ENCODE measurements at places on chromosomes 5 and 9. TPM values are rescaled to one million over a fixed set of nuclear protein-coding genes. Genes with fewer than 3 reads are reported as not detected.
A peak's percentile ranks its signal among the peaks of the same experiment; 100 is the strongest.

SHOC1 gene
- not detected for total RNA-seq

C6 gene
- total RNA-seq = 2.3 TPM

C9 gene
- not detected for total RNA-seq

INSYN2B gene
- not detected for total RNA-seq

DNA sequence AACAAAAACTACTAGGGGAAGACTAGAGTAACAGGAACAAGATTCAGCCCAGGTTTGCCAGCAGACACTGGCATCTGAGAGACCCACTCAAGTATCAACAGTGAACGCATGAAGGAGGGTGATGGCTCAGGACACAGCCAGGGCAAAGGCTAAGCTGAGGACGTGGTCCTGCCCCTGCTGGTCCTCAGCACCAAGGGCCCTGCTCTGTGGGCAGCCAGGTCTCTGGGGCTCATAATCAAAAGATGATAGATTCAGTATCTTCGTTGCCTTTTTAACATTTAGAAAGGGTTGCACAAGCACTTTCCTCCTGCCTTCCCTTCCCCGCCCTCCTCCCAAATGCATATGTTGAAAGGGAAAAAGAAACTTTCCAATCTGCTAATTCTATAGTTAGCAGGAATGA, 31.5 kb downstream of the MACROH2A1 start:
- DNase-seq = no peak
- H3K36me3 ChIP-seq = peaks cover 36% of the 10 kb centered on the region
- no peak overlapping the region for H3K4me3 ChIP-seq
- peaks cover 7% of the 10 kb centered on the region for H3K4me1 ChIP-seq
- no peak overlapping the region for H3K27ac ChIP-seq

- no peaks in the 10 kb centered on the region for H3K36me3 ChIP-seq
- DNase-seq = no peak
- H3K27me3 ChIP-seq = no peaks in the 10 kb centered on the region
- H3K4me3 ChIP-seq = no peak overlapping the region
Measured at GRCh38 chr9:14066831-14067230, 247.1 kb downstream of the NFIB start.

DNA sequence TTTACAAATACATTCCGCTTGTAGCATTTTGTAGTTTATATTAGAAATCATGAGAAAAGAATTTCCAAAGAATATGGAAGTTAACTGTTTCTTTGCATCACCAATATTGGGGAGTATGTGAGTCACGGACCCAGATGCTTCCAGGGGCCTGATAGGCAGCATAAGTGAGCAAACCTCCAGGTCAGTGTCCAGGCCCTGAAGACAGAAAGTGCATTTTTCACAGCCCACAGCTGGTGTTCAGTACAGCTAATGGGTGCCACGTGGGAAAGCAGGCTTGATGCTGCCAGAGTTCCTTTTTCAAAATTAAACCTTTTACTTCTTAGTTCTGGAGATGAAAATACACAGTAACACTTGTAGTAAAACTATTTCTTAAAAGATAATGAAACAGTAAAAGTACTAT, 454.4 kb upstream of the ACTBL2 start:
- DNase-seq = no peak
- H3K4me3 ChIP-seq = no peak overlapping the region
- H3K27me3 ChIP-seq = no peaks in the 10 kb centered on the region
- H3K4me1 ChIP-seq = peaks cover 12% of the 10 kb centered on the region

GRCh38 chr9:65458992-65459391, 174.0 kb upstream of the FOXD4L5 start:
- no peaks in the 10 kb centered on the region for H3K4me1 ChIP-seq
- H3K27ac ChIP-seq = no peak overlapping the region
- H3K4me3 ChIP-seq = no peak overlapping the region
- no peaks in the 10 kb centered on the region for H3K36me3 ChIP-seq

DNA sequence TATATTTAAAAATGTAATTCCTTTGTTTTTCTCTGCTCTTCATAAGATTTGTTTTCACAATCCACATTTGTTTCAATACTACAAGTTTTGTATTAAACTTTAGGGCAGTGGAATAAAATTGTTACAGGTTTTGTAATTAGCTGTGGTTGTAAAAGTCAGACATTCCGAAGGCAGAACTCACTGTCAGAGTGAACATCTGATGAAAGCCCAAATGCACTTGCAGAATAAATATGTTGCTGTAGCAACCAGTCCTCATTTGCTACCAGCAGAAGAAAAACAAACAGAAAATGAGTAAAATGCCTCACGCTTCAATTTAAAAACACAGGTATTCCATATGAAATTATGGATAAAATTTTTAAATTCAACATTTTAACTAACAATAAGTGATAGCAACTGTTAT, 740.1 kb upstream of the FAM174A start:
- H3K4me3 ChIP-seq = no peak overlapping the region
- H3K4me1 ChIP-seq = no peaks in the 10 kb centered on the region
- no peaks in the 10 kb centered on the region for H3K27me3 ChIP-seq
- no peak overlapping the region for H3K27ac ChIP-seq
- H3K36me3 ChIP-seq = no peaks in the 10 kb centered on the region

DNA sequence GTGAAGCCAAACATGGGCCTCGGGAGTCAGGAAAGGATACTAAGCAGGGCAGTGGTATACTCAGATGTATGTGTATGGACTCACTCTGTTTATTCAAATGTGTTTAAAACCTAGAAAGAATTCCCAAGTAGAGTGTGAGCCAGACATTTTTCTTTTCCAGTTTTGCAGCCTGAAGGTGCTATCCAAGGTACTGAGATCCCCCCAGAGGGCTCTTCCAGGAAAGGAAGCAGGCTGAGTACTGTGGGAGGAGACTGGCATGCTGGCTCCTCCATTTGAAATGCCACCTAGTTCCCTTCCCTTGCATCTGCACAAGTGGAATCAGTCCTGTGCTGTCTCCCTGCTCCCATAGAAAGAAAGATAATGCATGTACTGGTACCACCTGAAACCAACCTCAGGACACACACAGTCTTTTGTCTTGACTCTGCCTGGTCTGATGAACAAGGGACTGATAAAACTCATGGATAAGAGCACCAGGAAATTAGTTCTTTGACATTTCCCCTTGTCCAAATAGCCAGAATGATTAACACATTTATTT, 85.9 kb downstream of the HRH2 start:
- peaks cover 27% of the 10 kb centered on the region for H3K27me3 ChIP-seq
- DNase-seq = peak; percentile 13
- no peak overlapping the region for H3K4me3 ChIP-seq
- no peaks in the 10 kb centered on the region for H3K36me3 ChIP-seq
- H3K4me1 ChIP-seq = no peaks in the 10 kb centered on the region

GRCh38 chr5:320524-321229, 837 bp upstream of the AHRR start:
- H3K27me3 ChIP-seq = peaks cover 36% of the 10 kb centered on the region
- DNase-seq = no peak
- H3K27ac ChIP-seq = no peak overlapping the region
- H3K4me1 ChIP-seq = no peaks in the 10 kb centered on the region

DNA sequence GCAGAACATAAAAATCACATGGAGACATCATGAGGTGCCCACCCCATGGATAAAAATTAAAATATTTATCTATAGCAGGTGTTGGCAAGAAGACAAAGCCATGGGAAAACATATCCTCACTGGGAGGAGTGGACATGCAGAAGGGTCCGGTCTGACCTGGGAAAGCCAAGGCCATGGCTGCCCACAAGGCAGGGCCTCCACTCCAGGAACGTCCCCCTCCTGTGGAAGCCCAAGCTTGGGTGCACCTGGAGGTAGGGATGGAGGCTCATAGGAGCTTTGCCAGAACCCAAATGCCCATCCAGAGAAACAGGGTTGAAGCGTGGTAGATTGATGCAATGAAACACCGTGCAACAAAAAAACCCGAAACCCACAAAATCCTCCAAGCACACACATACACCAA, 81.4 kb upstream of the COL5A1 start:
- no peak overlapping the region for H3K27ac ChIP-seq
- no peak overlapping the region for H3K4me3 ChIP-seq
- peak; percentile 63 for DNase-seq
- H3K4me1 ChIP-seq = peaks cover 2% of the 10 kb centered on the region

DNA sequence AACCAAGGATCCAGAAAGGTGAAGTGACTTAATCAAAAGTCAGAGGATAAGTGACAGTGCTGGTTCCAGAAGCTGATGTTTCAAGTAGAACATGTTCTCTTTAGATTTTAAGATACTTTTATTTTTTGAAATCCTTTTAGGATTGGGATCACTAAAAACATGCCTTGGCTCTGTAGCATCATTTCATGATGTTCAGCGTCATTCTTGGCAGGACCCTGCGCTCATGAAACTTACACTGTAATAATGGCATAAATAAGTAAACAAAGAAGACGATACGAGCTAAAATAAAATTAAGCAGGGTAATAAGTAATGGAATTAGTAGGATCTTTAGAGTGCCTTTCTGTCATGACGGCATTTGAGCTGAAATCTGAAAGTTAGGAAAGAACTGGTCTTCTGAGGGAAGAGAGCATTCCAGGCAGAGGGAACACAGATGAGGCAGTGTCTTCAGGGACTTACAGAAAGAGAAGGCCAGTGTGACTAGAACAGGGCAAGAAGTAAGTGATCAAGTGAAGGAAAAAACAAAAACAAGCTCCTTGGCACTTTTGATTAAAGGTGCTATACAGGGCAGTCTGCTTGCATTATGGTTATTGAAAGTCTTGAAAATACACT, 19.9 kb downstream of the CTNNA1 start:
- peak overlapping the region; percentile 21 for H3K27ac ChIP-seq
- peaks cover 22% of the 10 kb centered on the region for H3K36me3 ChIP-seq
- no peak overlapping the region for H3K4me3 ChIP-seq
- H3K4me1 ChIP-seq = peaks cover 27% of the 10 kb centered on the region
- no peak for DNase-seq
- no peaks in the 10 kb centered on the region for H3K27me3 ChIP-seq

GRCh38 chr5:128014578-128014977, 69.0 kb upstream of the SLC12A2 start:
- no peaks in the 10 kb centered on the region for H3K36me3 ChIP-seq
- H3K27ac ChIP-seq = no peak overlapping the region
- H3K27me3 ChIP-seq = no peaks in the 10 kb centered on the region
- H3K4me1 ChIP-seq = peaks cover 11% of the 10 kb centered on the region
- no peak overlapping the region for H3K4me3 ChIP-seq

DNA sequence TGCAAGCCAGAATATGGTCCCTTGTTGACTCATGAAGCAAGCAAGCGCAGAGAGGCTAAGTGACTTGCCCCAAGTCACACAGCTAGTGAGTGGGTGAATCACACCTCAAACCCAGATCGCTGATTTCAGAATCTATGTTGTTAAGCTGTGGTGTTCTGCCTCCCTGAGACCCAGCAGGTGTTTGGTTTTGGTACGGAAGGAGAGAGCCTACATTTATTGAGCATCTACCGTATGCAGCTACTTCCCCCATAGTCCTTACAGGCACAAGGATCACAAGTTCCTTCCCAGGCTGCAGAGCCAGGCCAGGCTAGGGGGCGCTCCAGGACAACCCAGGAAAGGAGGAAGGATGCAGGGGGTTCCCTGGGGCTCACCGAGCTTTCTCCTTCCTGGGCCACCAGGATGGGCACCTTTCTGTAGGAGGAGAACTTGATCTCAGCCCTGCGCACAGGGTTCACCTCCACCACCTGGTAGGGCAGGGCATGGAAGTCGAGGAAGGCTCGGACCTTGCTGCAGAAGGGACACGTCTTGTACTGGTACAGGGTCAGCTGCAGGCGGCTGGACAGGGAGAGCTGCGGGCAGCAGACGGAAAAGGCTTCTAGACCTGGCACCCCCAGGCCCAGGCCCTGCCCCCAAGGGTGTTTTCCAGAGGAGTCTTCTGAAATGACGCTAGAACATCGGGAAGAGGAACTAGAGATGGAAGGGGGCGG, 2.5 kb downstream of the PTGES2 start:
- no peak for DNase-seq
- H3K27ac ChIP-seq = no peak overlapping the region
- no peaks in the 10 kb centered on the region for H3K36me3 ChIP-seq
- peak overlapping the region; percentile 67 for H3K4me3 ChIP-seq
- H3K27me3 ChIP-seq = no peaks in the 10 kb centered on the region

- no peaks in the 10 kb centered on the region for H3K4me1 ChIP-seq
- peaks cover 5% of the 10 kb centered on the region for H3K27me3 ChIP-seq
- no peak for DNase-seq
- no peaks in the 10 kb centered on the region for H3K36me3 ChIP-seq
- H3K27ac ChIP-seq = no peak overlapping the region
Measured at GRCh38 chr5:1555808-1556731, 32.3 kb upstream of the LPCAT1 start.
